ENCODE measurements at places on chromosomes 16 and 17.

DNA sequence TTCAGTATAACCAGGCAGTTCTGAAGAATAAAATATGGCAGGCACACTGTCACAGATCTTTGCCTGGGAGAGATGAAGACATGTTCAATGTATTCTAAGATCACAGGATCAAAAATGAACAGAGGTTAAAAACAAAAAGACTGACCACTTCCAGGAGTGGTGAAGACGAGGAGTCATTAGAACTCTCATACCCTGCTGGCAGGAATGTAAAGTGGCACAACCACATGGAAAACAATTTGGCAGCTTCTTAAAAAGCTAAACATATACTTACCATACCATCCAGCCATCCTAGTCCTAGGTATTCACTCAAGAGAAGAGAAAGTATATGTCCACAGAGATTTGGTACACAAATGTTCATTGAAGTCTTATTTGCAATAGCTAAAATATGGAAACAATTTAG is 406.3 kb downstream of the NPIPA8 start:
- DNase-seq: no peak

- no peak for DNase-seq
Measured at GRCh38 chr17:29567304-29567553, 392 bp upstream of the ABHD15 start.

- DNase-seq: no peak
Measured at GRCh38 chr16:12390644-12391043, 413.0 kb downstream of the CPPED1 start.

DNA sequence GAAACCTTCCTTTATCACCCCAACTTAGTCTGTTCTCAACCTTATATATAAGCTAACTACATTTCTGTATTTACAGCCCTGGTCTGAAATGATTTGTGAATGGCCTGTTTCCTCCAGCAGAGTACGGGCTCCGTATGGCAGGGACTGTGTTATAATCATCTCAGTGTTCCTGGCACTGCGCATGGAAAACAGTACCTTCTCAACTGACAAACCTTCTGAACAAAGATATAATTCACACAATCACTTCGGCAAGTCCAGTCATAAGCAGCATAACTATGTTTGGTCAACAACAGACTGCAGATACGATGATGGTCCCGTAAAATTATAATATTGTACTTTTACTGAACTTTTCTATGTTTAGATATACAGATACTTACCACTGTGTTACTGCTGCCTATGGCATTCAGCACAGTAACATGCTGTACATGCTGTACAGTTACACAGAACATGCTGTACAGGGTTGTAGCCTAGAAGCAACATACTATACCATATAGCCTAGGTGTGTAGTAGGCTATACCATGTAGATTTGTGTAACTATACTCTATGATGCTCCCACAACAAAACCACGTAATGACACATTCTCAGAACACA is 30.0 kb downstream of the ANKFY1 start:
- no peak for DNase-seq

DNA sequence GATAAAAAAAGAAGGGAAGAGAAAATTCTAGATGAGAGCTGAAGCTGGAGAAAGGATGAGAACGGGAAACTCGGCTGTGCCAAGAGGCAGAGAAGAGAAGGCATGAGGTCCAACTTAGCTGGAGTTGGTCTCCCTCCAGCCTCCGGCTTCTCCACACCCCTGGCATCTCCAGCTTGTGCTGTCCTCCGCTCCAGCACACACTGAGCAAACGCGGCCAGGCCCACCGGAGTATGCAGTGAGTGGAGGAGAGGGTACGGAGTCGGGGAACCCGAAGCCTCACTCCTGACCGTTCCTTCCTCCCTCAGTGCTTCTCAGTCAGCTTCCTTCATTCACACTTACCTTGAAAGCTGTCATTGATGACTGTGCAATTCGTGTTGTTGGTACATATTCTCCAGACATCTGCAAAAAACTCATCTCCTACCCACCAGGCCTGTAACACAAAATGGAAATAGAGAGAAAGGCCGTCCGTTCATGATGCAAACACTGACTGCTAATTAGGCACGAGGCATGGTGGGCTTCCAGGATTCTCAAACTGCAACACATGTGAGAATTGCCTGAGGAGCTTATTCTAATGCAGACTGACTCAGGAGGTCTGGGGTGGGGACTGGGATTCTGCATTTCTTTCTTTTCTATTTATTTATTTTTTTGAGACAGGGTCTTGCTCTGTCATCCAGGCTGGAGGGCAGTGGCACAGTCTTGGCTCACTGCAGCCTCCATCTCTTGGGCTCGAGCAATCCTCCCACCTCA is 37.0 kb downstream of the EMP2 start:
- DNase-seq: no peak

- DNase-seq: no peak
Measured at GRCh38 chr17:61833536-61834193, 29.7 kb downstream of the BRIP1 start.

Data from activated T-cell treated with anti-CD3 and anti-CD28 coated beads, Interleukin-2, amount 50 U/mL, for 4 hours (primary cell).